Ammon's horn (tissue), 1 donor: ENCODE measurements at places on chromosomes 16 and 17.

GRCh38 chr16:27566417-27566816, 16.5 kb downstream of the KATNIP start:
- no peak for DNase-seq

- DNase-seq: no peak
Measured at GRCh38 chr16:27066668-27067537, at the start of gene C16orf82. TSS of gene C16orf82 (plus strand) at chr16:27066927.

- no peak for DNase-seq
Measured at GRCh38 chr16:24875466-24875865, 29.7 kb downstream of the SLC5A11 start.

- no peak for DNase-seq
Measured at GRCh38 chr17:43846963-43847371, at the start of gene CD300LG. TSS of gene CD300LG (plus strand) at chr17:43847176. CDS start at chr17:43847217, 41 bp downstream.

DNA sequence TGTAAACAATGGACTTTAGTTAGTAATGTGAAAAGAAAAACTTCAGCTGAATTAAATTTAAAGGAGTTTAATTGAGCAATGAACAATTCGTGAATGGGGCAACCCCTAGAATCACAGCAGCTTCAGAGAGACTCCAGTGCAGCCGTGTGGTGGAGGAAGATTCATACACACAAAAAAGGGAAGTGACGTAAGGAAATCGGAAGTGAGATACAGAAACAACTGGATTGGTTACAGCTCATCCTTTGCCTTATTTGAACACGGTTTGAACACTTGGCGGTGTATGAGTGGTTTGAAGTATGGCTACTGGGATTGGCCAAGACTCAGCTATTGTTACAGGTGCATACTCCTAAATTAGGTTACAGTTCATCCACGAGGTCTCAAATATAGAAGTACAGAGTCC, 460.4 kb upstream of the ASIC2 start:
- no peak for DNase-seq

DNA sequence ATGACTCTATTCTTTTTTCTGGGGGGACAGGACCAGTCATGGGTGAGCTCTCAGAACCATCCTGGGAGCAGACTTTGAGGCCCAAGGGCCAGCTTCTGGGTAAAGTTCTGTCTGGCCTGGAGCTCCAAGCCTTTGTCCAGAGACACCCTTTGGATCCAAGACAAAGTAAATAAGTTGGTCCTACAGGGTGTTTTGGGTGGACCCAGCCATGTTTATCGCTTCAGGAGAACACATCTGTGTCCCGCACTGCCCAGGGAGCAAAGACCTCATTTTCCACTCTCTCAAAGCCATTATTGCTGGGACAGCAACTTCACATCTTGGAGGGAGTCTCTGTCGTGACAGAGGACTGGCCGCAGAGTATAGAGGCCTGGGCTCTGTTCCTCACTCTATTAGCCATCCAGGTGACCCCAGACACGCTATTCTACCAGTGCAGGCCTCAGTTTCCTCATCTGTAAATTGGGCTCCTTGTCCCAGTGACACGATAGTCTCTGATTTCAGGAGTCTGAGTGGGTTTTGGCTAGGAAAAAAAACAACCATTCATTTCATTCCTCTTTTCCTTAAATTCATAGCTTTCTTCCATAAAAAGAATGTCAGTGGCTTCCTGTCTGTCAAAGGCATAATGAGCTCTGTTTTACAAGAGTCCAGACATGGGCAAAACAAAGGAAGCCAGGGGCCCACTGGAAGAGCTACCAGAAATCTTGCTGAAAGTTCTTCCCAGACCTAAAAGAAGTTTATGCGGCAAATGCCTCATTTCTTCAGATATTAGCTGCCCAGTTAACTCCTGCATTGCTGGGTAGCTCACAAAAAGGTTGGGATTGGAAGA, 62.4 kb downstream of the PECAM1 start:
- no peak for DNase-seq

DNA sequence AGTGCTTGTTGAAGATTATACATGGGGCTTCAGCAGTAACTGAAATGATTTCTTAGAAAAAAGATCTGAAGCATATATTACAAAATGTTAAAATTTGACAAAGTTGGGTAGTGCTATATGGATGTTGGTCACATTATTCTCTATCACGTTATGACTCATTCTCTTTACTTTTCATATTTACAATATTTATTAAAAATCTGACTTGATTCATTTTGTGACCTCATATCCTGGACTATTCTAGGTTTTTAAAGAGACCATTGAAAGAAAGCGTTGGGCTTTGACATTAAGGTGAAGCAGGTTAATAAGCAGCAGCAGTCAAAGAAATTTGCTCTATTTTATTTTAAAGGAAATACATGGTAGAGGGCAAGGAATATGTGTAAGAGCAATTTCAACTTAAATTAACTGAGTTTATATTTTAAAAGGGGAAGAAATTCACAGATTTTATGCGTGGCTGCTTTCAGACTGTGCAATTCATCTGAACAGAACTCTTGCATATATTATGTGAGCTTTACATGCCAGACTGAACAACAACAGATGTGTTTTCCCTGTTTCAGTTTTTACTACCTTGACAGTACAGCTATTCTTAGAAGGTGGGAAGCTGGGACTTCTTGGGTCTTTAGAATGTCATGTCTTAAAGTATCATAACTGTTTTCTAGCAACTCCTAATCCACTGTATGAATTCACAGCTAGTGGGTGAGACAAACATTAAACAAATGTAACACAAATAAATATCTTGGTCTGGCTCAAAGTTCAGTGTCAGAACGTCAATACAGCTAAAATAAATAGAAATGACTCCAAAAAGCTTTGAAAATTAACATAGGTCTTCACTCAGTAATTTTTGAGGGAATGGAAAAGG, 10.4 kb upstream of the FAM20A start:
- no peak for DNase-seq

DNA sequence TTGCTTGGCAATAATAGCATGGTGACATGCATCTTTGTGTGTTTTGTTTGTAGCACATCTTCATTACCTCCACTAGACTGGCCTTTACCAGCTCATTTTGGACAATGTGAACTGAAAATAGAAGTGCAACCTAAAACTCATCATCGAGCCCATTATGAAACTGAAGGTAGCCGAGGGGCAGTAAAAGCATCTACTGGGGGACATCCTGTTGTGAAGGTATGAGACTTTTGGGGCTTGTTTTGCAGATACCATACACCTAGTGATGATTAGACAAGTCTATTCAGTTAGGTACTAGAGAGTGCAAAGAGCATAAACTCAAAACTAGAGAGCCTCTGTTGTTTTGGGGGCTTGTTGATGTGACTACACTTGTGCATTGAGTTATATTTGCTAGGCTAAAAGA, 41.2 kb downstream of the NFATC3 start:
- DNase-seq: no peak

DNA sequence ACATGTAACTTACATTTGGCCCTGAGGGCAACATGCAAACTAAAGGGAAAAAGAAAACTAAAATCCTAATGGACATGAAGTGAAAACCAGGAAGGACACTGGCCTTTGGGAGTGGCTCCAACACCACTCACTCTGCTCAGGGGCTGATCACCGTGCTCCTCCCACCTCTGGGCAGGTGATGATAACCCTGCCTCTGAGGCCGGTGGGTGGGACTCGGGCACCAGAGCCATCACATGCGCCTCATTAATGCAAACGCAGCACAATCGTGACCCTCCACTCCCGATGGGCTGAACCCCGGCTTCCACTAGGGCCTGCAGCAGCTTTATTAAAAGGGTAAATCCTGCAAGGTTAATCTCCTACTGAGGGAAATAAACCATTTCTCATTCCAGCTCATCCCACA, 4.7 kb downstream of the KLHDC4 start:
- no peak for DNase-seq

DNA sequence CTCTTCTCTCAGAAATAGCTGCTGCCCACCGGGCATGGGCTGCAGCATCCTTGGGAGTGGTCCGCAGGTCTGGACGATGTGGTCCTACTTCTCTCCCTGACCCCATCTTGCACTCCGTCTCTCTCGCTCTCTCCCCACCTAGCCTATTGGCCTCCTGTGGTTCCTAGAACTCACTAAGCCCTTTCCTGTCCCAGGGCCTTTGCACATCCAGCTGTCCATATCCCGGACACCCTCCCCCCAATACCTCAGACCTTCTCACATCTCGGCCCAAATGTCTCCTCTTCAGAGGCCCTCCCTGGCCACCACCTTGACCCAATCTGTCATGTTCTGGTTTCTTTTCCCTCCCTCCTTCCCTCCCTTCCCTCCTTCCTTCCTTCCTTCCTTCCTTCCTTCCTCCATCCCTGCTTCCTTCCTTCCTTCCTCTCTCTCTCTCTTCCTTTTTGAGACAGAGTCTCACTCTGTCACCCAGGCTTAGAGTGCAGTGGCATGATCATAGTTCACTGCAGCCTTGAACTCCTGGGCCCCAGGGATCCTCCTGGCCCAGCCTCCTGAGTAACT, 4.5 kb downstream of the SLC4A1 start:
- DNase-seq: no peak

DNA sequence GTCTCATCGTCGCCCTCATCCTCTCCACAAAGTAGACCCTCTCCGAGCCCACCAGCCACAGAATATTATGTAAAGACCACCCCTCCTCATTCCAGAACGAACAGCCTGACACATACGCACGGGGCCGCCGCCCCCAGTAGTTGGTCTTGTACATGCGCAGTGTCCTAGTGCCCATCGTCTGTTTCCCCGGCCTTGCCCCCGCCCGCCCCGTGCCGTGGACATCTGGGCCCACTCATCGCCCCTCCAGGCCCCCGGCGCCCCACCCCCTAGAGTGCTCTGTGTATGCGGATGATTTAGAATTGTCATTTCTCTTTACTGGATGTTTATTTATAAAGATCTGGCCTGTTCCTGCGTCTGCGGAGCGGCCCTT, 475 bp upstream of the AMDHD2 start:
- no peak for DNase-seq
